RKO (cell line): ENCODE measurements at places on chromosomes 2 and 18.

- no peak for DNase-seq
Observed at GRCh38 chr2:99926986-99927385, 215.4 kb downstream of the AFF3 start.

DNA sequence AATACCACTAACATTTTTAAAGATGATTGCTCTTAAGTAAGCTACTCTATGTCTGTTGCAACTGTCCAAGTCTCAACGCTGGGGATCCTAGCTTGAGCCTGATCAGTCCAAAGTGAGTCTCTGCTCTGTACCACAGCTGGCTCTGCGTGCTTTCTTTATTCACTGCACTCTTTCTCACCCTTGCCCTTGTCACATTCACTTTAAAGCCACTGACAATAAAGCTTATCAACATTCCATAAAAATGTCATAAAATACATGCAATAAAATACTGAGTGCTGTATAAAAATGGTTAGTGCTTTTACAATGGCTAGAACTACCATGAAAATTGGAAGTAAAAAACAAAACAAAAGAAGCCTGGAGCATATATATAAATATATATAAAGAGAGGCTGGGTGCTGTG, 45.5 kb upstream of the LRRTM4 start:
- no peak for DNase-seq

- DNase-seq: no peak
Observed at GRCh38 chr2:236130349-236130998, 37.7 kb downstream of the GBX2 start.

GRCh38 chr2:215410932-215411285, 25.0 kb downstream of the FN1 start:
- peak; percentile 68 for DNase-seq

GRCh38 chr2:238320648-238321281, 447 bp downstream of the TRAF3IP1 start:
- DNase-seq: peak; percentile 36

DNA sequence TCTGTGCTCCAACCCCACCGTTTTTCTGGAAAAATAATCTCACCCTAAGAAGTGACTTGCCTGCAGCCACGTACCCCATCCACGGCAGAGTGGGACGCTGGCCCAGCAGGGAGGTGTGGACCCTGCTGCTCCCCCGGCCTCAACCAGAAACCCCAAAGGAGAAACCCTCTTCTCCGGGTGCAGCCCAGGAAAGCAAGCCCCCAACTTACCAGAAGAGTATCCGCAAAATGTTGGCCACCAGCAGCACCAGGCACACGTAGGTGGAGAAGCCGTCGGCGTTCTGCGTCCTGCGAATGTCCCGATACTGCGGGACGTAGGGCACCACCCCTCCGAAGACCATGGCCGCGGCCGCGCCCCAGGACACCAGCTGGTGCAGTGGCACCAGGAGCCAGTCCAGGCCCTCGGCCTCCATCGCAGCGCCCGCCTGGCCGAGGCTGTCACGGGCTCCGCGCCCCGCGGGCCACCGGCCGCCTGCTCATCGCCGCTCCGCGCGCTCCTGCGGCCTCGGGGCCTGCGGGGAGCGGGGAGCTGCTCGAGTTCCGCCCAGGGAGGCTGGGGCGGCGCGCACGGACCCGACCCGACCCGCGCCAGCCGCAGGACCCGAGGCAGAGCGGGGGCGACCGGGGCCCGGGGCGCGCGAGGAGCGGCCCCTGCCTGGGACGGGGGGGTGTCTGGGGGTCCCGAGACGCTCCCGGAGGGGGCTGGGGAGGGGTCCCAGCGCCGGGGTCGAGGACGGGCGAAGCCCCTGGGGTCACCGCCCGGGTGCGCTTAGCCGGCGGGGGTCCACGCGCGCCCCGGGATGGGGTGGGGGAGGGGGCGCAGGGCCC, 725 bp downstream of the SLC66A2 start:
- DNase-seq: peak; percentile 51

DNA sequence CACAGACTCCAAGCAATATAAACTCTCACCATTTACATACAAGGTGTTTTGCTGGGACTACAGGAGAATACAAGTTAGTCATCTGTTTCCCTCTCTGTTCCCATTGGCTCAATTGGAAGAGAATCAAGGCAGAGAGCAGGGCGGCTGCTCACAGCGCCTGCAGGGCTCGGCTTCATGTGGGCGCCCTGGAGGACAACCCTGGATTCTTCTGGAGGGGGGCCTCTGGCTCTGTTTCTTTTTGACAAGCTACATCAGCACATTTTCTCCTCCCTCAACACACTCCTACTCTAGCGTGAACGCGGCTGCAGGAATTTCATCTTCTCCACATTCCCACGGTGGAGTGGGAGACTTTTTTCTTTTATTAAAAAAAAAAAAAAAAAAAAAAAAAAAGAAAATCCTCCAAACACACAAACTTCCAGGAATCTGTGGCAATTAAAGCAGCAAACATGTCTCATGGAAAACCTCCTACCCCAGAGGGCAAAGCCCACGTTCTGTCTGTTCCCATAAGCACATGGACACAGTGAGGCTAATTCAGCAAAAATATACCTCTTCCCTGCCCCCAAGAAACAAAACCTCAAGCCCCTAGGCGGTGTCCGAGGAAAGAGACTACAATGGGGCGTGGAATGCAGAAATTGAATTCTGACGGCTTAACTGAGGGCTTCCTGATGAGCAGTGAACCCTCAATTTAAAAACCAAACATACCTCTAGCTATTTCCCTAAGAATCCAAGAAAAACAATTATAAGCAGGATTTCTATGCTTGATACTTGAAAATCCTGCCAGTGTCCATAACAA, 50.6 kb downstream of the PARD6G start:
- DNase-seq: no peak

GRCh38 chr2:179525340-179525739, 260.7 kb upstream of the SESTD1 start:
- no peak for DNase-seq

DNA sequence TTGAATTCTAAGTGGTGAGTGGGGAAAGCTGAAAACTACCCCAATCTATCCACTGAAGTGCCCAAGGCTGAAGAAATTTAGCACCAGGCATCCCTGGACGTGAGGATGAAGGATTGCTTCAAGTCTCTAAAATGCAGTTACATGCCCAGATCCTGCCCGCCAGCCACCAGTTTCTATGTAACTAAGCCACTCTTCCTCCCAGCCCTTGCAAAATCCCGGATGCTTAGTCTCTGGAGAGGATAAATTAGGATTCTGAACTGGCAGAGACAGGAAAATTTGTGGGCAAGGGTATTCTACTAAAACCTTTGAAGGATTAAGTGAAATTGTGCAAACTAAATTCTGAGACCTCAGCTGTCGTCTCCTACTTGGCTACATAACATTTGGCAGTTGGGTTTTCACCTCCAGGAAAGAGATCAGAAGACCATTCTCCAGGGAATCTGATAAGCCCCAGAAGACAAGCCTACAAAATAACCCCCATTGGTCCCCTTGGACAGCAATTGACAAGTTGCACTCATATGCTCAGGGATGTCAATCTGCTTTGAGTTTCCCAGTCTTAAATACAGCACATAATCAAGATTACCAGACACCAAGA, 93.9 kb upstream of the CD226 start:
- no peak for DNase-seq

- DNase-seq: peak; percentile 13
Observed at GRCh38 chr2:12493031-12493513, 223.7 kb upstream of the TRIB2 start.

- DNase-seq: no peak
Observed at GRCh38 chr18:21660078-21660477, 44.5 kb downstream of the ABHD3 start.

GRCh38 chr18:13302457-13303225, 84.1 kb downstream of the LDLRAD4 start:
- DNase-seq: no peak
